ENCODE measurements at places on chromosomes 3 and 15. TPM values are rescaled to one million over a fixed set of nuclear protein-coding genes. Genes with fewer than 3 reads are reported as not detected.

- H3K36me3 ChIP-seq: peaks cover 12% of the 10 kb centered on the region
- DNase-seq: no peak
- no peak overlapping the region for H3K4me3 ChIP-seq
- no peaks in the 10 kb centered on the region for H3K4me1 ChIP-seq
- no peak overlapping the region for H3K27ac ChIP-seq
Observed at GRCh38 chr3:38232701-38233100, 32.9 kb upstream of the SLC22A13 start.

GRCh38 chr3:45442679-45443253, 54.4 kb downstream of the LARS2 start:
- DNase-seq: no peak
- H3K27me3 ChIP-seq: no peaks in the 10 kb centered on the region
- no peak overlapping the region for H3K4me3 ChIP-seq
- no peaks in the 10 kb centered on the region for H3K4me1 ChIP-seq

The DUOX2 gene
- total RNA-seq: 0.49 TPM

DNA sequence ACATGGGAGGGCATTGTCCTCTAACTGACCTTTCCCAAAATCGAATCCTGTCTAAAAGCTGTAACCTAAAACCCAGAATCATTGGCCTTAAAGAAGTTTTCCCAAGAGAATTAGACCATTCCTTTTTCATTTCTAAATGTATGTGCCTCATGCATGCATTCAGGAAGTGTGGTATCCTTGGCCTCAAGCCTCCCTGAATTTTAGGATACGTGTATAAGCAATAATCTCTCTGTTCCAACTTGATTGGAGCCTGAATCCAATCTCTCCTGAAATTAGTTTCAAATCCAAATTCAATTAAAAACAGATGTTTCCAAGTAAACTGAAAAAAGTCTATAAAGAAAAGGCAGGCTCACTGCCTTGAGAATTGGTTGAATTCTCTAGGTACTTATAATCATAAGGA, 86.0 kb upstream of the VEPH1 start:
- no peaks in the 10 kb centered on the region for H3K4me1 ChIP-seq
- H3K27me3 ChIP-seq: no peaks in the 10 kb centered on the region
- H3K4me3 ChIP-seq: no peak overlapping the region
- no peak for DNase-seq
- H3K27ac ChIP-seq: no peak overlapping the region

DNA sequence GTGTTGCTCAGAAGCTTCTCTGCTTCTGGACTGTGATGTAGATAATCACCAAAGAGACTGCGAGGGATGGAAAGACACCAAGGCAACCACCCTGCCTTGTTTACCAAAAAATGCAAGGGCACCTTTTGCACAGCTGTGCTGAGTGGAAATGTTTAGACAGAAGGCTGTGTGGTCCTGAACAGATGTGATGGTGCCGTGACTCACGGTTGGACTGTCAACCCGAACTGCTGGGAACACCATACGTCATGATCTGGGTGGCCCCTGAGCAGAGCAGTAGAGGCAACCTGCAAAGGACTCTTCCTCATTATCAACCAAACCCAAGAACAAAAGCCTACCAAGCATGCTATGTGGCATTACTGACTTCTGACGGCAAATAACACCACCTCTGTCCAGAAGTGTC, 61.3 kb upstream of the LPP start:
- H3K27me3 ChIP-seq: no peaks in the 10 kb centered on the region
- no peaks in the 10 kb centered on the region for H3K4me1 ChIP-seq

The SLITRK3 gene
- total RNA-seq: not detected

- peak within 1 kb of the TSS; percentile 86 for H3K27ac ChIP-seq
- H3K36me3 ChIP-seq: peaks cover under 1% of the 10 kb centered on the region
- H3K4me3 ChIP-seq: peak within 1 kb of the TSS; percentile 96
- no peaks in the 10 kb centered on the region for H3K27me3 ChIP-seq
- H3K4me1 ChIP-seq: peaks cover 37% of the 10 kb centered on the region
Observed at GRCh38 chr3:15332405-15333098, at the start of gene SH3BP5. Gene SH3BP5 (minus strand): TSS chr3:15332586. CDS start chr3:15332408, 178 bp downstream.

DNA sequence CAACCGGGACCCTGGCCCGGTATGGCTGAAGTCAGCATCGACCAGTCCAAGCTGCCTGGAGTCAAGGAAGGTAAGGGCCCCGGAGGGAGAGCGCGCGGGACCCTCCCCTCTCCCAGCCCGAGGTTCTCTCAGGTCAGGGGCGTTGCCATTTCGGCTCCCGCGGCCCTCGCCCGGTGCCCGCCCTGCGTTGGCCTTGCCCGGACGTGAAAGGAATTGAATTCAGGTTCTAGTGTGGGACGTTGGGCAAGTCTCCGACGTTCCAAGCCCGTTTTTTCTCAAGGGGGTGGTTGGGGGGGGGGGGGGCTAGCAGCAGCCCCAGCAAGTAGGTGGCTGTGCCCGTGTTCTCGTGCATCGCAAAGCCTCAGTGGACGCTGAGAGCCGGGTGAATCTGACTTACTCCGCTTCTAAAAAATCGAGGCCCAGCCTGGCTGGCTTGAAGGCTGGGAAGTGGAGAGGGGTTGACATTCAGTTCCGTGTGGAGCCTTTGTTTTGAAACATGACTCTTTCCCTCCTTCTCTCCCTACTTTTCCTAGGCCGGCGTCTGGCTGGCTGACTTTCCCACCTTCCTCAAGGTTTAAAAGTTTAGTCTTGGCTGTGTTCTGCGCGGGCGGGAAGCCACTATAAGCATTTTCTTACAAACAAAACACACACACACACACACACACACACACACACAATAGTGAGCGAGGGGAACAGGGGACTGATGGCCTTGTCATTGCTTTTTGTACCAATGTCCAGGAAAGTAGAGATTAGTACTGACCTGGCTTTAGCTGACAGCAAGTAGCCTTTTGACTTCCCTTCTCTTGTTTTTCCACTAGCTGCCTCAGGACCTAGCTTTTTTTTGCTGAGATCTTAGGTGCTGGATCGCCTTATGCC, at the start of gene UTS2B:
UTS2B (minus strand) TSS at position 873 of the 876 bp plus-strand sequence. CDS start 48,337 bp downstream, outside the sequence.
- no peaks in the 10 kb centered on the region for H3K36me3 ChIP-seq
- no peak for DNase-seq
- H3K4me3 ChIP-seq: peak within 1 kb of the TSS; percentile 24
- H3K27ac ChIP-seq: peak within 1 kb of the TSS; percentile 44
- H3K27me3 ChIP-seq: no peaks in the 10 kb centered on the region

- no peaks in the 10 kb centered on the region for H3K27me3 ChIP-seq
- no peak for DNase-seq
- H3K27ac ChIP-seq: no peak overlapping the region
Observed at GRCh38 chr3:43695863-43696262, 5.1 kb downstream of the ABHD5 start.
